CD4-positive, alpha-beta memory T cell (primary cell): ENCODE measurements at places on chromosomes 7 and 10. TPM values are rescaled to one million over a fixed set of nuclear protein-coding genes. Genes with fewer than 3 reads are reported as not detected.

DNA sequence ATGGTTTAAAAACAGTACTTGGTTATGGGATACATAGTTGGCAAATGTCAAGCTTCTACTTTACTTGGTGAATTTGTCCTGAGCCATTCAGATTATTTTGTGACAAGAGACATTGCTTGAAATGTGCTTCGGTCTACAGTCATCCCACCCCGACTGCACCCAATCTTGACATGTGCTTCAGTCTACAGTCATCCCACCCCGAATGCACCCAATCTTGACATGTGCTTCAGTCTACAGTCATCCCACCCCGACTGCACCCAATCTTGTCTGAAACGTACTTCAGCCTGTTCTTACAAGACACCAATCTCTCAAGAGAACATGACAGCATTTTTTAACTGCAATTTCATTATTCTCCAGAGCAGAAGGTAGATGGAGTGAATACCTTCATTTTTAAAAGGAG lies 47.8 kb downstream of the PRKCQ start:
- no peaks in the 10 kb centered on the region for H3K36me3 ChIP-seq
- peaks cover 85% of the 10 kb centered on the region for H3K4me1 ChIP-seq
- H3K27me3 ChIP-seq, result no peaks in the 10 kb centered on the region
- H3K27ac ChIP-seq, result no peak overlapping the region

- peak; percentile 1 for DNase-seq
- H3K27me3 ChIP-seq, result no peaks in the 10 kb centered on the region
- peaks cover 24% of the 10 kb centered on the region for H3K4me1 ChIP-seq
- peaks cover 14% of the 10 kb centered on the region for H3K36me3 ChIP-seq
Observed at GRCh38 chr7:98288064-98288823, 6.8 kb downstream of the BRI3 start.

DNA sequence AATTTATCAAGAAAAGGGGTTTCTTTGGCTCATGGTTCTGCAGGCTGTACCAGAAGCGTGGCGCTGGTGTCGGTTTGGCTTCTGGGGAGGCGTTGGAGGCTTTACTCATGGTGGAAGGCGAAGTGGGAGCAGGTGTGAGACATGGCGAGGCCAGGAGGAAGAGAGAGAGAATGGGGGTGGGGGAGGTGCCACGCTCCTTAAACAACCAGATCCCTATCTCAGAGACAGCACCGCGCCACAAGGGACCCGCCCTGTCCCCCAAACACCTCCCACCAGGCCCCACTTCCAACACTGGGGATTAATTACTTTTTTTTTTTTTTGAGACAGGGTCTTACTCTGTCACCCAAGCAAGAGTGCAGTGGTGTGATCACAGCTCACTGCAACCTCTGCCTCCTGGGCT lies 18.0 kb upstream of the SH2B2 start:
- no peak for DNase-seq
- H3K4me1 ChIP-seq, result no peaks in the 10 kb centered on the region

- H3K4me3 ChIP-seq, result no peak overlapping the region
- H3K27me3 ChIP-seq, result peaks cover 9% of the 10 kb centered on the region
- no peak overlapping the region for H3K27ac ChIP-seq
- no peak for DNase-seq
- peaks cover 30% of the 10 kb centered on the region for H3K4me1 ChIP-seq
- H3K36me3 ChIP-seq, result no peaks in the 10 kb centered on the region
Observed at GRCh38 chr7:156614434-156615264, 25.9 kb upstream of the RNF32 start.

The LIPN gene
- not detected for polyA plus RNA-seq

The MBL2 gene
- polyA plus RNA-seq, result not detected

The ZPBP gene
- polyA plus RNA-seq, result not detected
